ENCODE measurements at places on chromosomes 5 and 9.

GRCh38 chr5:138391859-138392386 lies 39.4 kb downstream of the KDM3B start:
- no peak for DNase-seq

- DNase-seq = no peak
Measured at GRCh38 chr5:151890299-151890698, 34.4 kb downstream of the GLRA1 start.

DNA sequence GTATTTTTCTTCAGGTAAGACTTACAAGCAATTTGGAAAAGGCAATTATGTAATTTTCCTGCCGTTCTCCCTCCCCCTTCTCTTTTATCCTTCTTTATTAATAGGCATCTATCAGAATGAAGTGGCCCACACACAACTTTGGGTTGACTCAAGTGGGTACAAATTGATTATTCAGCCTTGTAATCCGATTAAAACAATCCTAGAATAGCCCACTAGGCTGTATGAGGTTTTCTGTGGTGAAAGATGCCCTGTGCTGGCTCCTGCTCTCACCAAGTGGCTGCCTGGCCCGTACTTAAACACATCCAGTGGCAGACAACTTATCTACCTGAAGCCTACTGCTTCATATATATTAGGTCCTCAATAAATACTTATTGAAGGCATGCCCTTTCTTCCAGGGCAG lies 177.3 kb upstream of the C9orf72 start:
- DNase-seq = no peak

GRCh38 chr5:132295505-132296411 lies 1.6 kb downstream of the SLC22A4 start:
- DNase-seq = no peak

GRCh38 chr9:134063088-134063570 lies 4.7 kb downstream of the BRD3 start:
- DNase-seq = no peak

DNA sequence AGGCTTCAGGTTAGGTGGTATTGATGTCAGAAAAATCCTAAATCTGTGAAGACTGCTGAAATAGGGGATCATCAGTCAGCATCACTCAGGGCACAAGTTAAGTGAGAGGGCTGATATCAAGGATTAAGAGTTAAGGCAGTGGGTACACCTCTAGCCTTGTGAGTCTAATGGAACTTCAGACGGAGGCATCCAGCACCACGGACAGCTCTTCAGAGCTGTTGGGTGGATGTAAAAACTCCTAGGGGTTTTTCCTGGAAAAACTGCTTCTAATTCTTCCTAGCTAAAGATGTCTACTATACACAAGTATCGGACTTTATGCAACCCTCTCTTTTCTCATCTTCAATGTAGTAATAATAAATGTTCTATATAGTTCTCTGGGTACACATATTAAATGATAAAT lies 165.9 kb downstream of the SH3GL2 start:
- DNase-seq = no peak

DNA sequence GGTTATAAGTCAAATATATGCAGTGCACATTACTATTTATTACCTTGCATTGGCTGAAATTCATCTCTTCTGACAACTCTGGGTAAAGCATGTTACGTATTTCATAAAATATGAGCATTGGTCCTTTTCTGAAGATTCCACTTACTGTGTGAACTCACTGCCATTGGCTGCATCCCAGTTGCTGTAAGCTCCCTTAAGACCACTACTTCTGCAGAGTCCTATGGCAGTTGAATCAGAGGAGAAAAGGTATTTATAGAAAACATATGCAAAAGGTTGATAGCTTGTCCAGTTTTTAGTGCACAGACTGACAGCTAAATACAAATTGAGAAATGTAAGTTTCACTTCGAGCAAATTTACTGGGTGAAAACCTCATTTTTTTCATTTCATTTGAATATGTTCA lies 394.6 kb upstream of the ARRDC3 start:
- no peak for DNase-seq

DNA sequence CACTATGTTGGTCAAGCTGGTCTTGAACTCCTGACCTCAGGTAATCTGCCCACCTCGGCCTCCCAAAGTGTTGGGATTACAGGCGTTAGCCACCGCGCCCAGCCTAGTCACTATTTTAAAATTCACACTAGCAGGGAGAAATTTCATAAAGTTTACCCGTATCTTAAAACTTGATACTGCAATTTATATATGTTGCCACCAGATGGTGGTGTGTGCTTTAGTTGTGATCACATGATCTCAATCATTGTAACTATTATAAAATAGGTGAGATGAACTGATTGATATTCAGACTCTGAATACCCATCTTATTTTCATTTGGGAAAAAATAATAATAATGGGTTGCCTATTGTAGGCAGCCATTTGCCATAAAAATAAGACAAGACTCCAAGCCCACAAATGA lies 1330.4 kb upstream of the WWC1 start:
- DNase-seq = no peak

- DNase-seq = no peak
Measured at GRCh38 chr9:108579757-108580439, 275.9 kb downstream of the ACTL7B start.

DNA sequence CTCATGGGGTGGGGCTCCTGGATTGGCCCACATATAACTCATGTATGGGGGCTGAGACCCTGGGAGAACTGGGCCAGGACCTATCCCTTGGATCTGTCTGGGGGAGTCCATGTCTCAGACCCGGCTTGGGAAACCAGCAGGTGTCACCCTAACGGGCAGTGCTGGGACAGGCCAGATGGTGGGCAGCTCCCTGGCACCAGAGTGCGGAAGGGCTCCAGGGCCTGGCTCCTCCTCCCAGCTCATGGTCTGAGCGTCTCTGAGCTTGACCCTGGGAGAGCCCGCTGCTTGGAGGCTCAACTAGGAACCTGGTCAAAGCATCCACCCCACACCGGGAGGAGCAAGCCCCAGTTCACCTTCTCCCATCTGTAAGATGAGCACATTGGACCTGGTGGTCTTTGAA lies 15.5 kb upstream of the NCS1 start:
- no peak for DNase-seq

GRCh38 chr9:126386088-126386487 lies 59.5 kb downstream of the MVB12B start:
- DNase-seq = no peak

DNA sequence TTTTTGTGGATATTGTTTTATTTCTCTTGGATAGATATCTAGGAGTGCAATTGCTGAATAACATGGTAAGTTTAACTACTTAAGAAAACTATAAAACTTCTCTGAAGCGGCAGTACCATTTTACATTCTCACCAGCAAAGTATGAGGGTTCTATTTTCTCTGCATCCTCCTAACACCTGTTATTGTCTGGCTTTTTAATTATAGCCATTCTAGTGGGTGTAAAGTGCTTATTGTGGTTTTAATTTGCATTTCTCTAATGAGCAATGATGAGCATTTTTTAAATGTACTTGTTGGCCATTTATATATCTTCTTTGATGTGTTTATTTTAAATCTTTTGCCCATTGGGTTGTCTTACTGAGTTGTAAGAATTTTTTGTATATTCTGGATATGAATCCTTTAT lies 28.7 kb downstream of the SMIM32 start:
- DNase-seq = no peak

DNA sequence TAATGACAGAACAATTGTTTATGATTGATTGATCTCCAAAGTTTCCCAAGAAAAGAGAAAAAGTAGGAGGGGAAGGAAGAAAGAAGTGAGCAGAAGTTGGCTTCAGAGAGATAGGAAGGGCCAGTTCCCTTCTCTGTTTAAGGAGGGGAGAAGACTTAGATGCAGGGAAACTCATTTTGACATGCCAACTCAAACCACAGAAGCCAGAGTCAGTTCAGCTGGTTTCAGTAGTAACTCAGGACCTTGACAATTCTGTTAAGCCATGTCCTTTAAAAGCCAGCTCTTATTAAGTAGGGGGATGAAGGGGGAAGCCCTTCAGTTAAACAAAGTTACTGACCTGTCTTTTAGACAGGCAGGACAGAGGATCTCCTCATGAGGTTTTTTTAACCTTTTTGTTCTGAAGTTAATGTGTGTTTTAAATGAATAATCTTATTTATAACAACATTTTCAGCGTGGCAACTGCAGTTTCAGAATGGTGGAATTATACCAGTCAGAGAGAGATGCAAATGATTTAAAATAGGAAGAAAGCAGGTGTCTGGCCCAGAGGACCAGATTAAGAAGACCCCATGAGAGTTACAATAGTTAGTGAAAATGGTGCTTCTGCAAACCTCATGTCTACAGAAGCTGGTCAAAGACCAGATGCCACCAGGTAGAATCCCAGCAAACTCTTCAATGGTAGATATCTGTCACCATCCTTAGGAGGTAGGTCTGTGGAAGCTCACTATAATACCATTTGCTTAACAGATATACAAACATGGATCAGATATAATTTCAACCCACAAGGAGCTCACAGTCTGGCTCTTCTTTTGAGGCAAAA lies 29.3 kb upstream of the ABL1 start:
- no peak for DNase-seq

GRCh38 chr9:135090547-135090946 lies 3.1 kb downstream of the OLFM1 start:
- no peak for DNase-seq

DNA sequence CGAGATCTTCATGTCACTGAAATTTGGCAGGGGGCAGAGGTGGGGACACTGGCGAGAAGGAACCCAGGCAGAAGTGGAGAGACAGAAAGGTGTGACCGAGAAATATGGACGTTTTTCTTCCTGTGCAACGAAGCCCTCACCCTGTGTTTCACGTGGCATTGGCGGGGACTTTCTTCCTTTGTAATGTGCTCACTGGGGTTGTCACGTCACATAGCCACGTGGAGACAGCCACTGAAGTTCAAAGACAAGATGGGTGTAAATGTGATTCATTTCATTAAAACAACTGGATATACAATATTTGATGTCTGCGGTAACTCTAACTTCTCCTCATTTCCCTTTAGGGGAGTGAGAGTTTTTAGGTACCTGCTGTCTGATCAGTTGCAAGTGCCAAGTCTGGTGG lies 225.7 kb downstream of the FSTL4 start:
- DNase-seq = no peak

GRCh38 chr5:123885081-123885480 lies 373.1 kb downstream of the CSNK1G3 start:
- no peak for DNase-seq

- no peak for DNase-seq
Measured at GRCh38 chr5:161034451-161034850, 182.4 kb upstream of the ATP10B start.

GRCh38 chr5:6543346-6543730 lies 89.5 kb downstream of the NSUN2 start:
- no peak for DNase-seq

DNA sequence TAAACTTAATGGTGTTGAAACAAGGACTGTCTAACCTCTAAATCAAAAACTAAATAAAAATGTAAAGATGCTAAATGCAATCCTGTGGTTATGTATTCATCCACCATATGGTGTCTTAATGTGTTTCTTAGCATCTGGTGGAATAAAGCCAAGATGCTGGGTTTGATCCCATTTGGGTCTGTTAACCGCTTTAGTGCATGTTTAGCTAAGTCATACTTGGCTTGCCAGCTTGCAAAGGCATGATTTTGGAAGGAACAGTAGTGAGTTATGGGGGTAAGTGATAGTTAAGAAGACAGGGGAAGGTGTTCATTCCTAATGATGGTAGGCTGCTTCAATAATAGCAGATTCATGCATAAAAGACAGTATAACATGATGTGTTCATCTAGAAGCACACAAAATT lies 139.0 kb upstream of the SLC27A6 start:
- DNase-seq = no peak

GRCh38 chr9:78676623-78677022 lies 379.7 kb downstream of the PSAT1 start:
- DNase-seq = no peak

- DNase-seq = no peak
Measured at GRCh38 chr5:135568923-135569360, 9.8 kb downstream of the CXCL14 start.

DNA sequence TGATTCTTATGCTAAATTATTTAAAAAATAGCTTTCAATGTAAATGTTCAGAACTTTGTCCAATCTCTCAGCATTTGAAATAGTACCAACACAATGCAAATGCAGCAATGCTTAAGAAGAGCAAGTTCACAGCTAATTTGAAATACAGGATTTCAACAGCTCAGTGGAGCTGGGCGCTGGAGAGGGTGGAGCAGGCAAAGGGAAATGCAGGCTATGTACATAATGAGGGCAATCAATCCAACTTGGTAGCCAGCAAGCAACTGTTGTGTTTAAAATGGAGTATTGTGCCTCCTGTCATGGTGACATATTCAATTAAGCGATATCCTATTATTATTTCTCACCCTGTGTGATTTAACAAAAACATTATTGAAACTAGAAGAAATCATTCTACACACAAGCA lies 568.8 kb downstream of the PSAT1 start:
- no peak for DNase-seq

DNA sequence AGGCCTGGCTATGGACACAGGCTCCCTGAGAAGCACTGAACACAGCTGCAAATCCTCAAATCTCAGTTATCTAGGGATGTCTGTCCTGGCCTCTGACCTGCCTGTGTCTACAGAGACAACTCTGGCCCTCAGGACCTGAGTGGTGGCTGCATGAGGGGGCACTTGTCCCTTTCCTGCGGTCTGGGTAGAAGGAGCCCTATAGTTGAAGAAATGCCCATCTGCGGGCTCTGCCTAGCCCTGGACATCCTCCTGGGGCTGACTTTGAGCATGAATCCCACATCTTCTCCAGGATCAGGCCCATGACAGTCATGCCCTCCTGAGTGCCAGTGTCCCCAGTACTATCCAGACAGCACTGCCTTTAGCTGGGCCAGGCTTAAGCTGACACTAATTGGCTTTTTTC lies 10.0 kb downstream of the DNAJB5 start:
- DNase-seq = no peak

DNA sequence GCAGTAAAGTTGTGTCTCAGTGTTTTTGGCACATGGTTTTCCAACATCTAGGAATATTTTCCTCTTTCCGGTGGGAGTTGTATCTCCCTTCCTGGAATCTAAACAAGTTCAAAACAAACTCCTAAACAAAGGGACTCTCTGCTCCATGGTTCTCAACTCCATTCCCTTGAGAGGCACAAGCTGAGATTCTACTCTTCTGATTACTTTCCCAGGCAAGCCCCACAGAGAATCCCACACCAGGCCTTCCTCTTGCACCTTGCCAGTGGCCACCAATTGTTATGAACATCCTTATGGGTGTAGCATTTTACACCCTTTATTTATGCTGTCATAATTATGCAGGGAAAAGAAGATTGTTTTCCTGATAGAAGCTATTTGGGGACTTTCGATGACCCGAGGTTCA lies 25.8 kb upstream of the SH3TC2 start:
- no peak for DNase-seq

GRCh38 chr5:101045689-101046088 lies 142.6 kb upstream of the ST8SIA4 start:
- DNase-seq = no peak

- DNase-seq = no peak
Measured at GRCh38 chr9:131676431-131676972, 63.4 kb downstream of the RAPGEF1 start.

- DNase-seq = no peak
Measured at GRCh38 chr5:145908206-145908960, 28.0 kb upstream of the SH3RF2 start.

Data from thoracic aorta (tissue), 2 donors.